ENCODE measurements at places on chromosomes 16 and 17.

DNA sequence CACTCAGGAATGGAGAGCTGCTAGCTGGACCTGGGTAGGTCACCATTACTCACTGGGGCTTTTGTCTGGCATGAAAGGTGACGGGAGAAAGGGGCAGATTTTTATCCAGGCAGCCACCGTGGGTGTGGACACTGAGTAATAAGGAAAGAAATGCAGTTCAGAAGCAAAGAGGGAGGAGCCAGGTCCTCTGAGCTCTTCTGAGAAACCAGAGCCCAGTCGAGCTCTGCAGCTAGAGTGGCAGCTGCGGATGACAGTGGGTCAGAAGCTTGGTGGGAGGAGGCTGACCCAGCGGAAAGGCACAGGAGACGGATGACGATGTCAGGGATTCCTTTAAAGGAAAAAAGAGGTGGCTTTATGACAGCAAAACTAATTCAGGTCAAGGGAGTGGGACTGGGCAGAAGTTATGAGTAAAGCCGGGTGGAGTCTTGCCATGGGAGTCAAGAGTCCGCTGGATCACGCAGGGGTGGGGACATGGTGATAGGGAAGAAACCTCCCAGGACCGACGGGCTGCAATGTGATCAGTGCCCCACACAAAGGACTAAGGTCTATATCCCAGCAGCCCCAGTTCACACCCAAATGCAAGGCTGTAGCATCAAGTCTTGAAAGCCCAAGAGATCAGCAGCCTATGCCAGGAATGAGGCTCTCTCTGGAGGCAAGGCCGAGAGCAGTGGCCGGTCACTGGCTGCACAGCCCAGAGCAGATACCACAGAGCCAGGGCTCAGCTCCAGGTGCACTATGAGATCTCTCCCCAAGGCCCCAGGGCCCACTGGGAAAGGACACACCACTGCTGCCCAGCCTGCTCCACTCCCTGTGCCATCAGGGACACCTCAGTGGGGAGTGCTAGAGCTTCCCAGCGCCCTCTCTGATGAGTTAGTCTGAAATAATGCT is 6.3 kb upstream of the MNT start:
- DNase-seq: no peak

DNA sequence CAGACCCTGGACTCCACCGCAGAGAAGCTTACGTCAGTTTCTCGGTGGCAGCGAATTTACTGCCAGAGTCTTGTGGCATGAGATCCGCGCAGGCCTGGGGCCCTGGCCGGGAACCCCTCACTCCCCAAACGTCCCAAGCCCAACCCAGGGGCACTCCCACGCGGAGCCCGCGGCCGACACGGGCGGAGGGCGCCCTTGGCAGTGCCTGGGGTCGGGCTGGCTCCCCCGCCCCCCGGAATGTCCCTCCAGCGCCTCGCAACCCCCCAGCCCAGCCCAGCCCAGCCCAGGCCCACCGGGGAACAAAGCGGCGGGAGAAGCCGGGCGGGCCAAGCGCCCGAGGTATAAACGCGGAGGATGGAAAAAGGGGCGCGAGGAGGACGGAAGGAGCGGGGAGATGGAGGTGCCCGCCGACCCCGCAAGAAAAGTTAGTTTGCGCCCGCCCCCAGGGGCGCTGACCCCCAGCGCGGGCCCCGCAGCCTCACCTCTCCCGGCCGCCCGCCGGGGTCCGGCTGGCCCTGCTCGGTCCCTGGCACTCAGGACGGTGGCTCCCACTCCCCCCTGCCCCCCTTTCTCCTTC is 330 bp downstream of the CASKIN2 start:
- no peak for DNase-seq

GRCh38 chr17:19724501-19725420 is 8.4 kb upstream of the SLC47A2 start:
- peak; percentile 26 for DNase-seq

DNA sequence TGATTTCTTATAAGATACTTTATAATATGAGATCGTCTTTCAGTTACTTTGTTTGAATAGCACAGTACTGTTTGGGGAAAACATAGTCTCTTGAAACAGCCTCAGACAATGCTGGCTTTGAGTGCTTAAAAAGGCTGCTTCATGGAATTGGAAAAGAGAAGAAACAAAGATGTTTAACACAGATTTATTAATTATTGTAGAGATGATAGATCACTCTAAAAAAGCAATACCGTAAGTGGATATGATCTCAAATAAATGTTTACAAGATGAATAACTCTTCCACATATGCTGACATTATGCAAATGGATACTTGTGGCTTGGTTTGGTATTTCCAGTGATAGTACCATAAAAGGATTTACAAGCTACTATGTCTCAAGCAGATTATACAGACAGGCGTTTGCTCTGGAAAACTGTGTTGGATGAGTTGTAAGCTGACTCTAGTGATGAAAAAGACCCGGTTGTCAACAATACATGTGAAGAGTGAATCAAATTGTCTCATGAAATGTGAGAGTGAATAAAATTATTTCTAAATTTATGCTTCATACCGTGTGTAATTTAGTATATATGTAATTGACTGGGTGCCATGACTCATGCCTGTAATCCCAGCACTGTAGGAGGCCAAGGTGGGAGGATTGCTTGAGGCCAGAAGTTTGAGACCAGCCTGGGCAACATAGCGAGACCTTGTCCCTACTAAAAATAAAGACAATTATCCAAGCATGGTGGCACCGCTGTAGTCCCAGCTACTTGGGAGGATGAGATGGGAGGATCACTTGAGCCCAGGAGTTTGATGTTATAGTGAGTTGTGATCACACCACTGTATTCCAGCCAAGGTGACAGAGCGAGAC is 105.4 kb downstream of the FTO start:
- DNase-seq: no peak

DNA sequence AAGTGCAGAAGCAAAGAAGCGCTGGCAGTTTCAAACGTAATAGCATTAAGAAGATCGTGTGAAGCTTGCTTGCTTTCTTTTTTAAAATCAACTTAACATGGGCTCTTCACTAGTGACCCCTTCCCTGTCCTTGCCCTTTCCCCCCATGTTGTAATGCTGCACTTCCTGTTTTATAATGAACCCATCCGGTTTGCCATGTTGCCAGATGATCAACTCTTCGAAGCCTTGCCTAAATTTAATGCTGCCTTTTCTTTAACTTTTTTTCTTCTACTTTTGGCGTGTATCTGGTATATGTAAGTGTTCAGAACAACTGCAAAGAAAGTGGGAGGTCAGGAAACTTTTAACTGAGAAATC is 17.4 kb upstream of the RAB11FIP4 start:
- no peak for DNase-seq

DNA sequence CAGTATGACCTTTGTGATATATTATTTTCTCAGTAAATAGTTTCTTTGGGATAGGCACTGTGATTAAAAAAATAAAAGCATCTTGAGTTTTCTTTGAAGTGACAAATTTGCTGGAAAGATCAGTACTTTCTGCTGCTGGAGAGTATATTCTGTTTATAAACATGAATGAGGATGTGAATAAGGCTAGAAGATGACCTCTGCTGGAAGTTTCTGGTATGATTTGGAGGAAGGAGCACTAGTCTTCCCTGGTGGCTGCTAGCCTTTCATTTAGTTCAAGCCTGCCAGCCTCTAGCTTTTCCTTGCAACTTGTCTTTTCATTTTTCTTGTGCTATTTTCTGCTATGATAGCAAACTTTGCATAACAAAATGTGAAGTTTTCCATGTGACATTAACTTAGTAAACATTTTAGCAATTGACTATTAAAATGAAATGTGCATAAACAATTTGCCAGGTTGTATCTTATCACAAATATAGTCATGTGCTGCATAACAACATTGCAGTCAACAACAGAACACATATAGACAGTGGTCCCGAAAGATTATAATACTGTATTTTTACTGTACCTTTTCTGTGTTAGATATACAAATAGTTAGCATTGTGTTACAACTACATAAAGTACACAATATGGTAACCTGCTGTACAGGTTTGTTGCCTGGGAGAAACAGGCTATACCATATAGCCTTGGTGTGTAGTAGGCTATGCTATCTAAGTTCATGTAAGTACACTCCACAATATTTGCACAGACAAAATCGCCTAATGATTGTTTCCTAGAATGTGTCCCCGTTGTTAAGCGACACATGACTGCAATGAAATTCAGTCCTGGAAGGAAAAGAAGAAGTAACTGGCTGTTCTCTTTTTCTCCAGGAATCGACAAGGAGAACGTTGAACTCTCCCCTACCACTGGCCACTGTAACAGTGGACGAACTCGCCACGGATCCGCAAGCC is 18.1 kb upstream of the RAB11FIP4 start:
- no peak for DNase-seq

DNA sequence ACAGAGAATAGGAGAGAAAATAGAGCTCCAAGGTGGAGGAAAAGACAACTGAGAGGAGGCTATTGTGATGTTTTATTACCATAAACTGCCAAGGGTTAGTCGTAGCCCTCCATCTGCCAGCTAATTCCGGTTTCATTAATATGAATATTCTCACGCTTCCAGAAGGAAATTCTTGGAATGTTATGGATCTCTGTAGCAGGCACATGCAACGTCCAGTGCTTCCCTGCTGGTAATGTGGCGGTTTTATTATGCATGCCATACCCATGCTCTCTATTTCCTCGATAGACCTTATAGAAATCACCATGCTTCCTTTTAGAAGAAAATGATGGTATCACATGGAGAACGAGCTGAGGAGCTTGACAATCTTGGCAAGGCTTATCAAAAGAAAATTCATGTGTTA is 463.6 kb downstream of the MAF start:
- DNase-seq: no peak

DNA sequence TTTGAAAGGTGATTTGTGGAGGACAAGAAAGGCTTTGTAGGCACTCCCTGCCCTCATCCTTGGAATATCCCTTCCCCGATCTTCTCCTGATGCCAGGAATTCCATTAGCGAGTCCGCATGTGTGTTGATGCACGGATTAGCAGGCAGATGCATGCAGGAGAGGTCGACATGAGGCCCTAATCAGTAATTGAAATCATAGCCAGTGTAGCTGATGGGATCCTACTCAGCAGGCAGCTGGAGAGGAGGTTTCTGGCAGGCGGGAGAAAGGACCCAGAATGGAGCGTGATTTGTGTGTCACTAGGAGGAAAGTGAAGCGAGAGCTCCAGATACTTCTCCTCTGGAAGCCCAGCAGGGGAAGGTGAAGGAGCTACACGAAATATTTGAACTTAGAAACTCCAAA is 196.3 kb upstream of the CDH11 start:
- DNase-seq: no peak

- DNase-seq: no peak
These were observed 197.6 kb downstream of the LAT start for GRCh38 chr16:29182501-29182900.

DNA sequence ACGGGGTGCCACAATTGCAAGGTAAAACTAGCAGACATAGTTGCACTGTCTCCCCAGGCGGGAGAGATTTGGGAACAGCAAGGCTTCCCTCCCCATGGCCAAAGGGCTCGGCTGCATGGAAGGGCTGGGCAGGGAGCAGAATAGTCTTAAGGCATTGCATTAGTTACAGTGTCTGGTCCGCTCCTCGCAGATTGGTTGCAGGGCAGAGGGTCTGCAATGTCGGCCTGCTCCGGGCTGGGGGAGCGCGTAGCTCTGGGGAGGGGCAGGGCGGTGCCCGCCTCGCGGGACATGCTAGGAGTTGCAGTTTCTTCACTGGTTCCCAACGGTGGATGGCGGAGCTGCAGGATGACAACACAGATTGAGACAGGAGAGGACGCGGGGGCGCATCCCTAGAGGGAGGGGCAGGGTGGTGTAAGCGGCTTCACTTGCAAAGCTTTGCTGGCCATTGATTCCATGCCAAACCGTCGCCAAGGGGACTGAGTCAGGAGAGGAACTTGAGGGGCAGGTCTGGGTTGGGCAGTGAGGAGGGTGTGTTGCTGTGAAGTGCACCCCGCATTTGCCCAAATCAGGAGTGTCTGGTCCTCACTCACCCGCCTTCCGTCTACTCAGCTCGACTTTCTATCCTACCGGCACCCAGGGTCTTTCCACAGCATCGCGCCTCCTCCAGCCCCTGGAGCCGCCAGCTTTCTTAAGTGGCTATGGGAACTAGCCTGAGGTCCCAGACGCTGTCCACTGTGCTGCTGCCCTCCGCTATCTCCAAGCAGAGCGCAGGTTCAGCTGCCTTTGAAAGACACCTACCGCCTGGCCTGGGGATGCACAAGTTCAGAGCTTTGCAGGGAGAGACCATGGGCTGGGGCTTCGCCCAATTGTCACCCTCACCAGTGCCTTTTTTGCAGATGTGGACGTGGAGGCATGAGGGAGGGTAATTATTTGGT is 1748.9 kb downstream of the TP53TG3F start:
- no peak for DNase-seq

DNA sequence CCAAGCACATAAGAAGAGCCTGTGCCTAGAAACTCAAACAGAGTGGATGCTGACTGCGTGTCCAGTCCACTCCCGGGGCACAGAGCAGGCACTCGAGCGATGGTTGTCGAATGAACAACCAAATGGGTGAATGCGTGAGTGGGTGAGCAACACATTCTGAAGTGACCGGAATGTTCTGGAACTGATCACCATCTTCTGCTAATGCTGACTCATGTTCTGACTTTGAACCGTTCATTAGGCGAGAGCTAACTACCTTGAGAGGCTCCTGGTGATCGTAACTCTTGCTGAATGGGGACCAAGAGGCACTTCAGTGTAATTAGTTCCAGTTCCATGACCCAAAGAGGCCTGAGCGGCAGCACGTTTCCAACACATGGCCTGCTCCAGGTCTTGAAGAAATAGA is 37.9 kb downstream of the IRF8 start:
- DNase-seq: no peak

DNA sequence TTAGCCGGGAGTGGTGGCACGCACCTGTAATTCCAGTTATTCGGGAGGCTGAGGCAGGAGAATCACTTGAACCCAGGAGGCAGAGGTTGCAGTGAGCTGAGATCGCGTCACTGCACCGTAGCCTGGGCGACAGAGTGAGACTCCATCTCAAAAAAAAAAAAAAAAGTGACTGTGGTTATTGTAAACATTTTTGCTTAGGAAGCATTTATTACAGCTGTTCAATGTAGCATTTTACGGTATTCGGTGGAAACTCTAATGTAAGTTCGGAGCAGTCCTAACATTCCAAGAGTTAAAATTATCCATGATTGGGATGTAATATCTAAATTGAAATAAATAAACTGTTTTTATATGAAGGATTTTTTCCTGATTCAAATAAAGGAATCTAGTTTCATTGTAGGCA is 254.8 kb upstream of the HSBP1 start:
- no peak for DNase-seq

GRCh38 chr17:31788956-31789355 is 70.1 kb downstream of the COPRS start:
- no peak for DNase-seq

DNA sequence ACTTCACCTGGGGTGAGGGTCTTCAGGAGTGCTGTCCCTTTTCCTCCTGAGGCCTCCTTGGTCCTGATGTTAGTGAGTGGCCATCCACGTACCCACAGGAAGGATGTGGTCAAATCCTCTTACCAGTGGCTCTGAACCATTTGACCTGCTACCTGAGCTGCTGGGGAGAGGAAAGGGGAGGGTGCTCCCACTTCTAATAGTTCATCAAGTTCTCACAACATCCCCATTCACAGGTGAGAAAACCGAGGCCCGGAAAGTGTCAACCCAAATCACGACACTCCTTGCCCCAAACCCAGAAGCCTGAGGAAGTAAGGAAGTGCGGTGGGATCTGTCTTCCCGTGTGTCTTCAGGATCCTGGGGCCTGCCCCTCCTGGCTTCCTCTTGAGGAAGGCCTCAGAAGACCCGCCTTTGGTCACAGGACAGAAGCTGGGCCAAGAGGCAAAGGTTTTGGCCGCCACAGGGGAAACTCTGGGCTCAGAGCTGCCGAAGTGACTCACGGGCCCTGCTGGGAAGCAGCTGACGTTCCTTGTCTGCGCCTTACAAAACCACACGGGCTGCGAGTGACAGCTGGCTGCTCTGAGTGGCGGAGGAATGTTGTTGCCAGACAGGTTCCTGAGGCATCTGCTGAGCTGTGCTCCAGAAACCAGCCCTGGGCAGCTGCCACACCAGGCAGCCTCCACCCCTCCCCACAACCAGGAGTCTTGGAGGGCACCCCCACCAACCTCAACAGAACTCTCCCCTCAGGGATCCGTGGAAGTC is 13.9 kb upstream of the KIFC3 start:
- DNase-seq: no peak
